ENCODE measurements at places on chromosomes 16 and 17.

- no peak for DNase-seq
These were observed at the start of gene LYZL6 for GRCh38 chr17:35943537-35943936. Gene LYZL6, minus strand, starts transcription at chr17:35943713. Its CDS starts 4,357 bp downstream, at chr17:35939356.

GRCh38 chr17:45740553-45741330 is 43.4 kb upstream of the CRHR1 start:
- peak; percentile 65 for DNase-seq

DNA sequence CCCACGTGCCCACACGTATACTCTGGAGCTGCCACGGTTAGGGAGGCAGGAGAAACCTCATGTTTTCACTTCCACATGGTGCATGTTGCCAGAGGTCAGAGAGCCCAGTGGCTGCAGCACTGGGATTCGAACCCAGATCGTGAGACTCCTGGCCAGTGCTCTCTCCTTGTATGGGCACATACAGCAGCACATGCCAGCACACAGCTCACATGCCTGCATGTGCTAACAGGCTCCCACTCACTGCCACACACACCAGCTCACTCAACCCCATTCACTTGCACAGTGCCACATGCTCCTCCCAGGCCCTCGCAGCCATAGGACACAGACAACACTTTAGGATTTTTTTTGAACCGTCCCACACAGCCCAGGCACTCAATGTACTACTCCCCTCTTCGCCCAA is 49.5 kb upstream of the MRPS23 start:
- no peak for DNase-seq

GRCh38 chr16:79415983-79416640 is 184.4 kb downstream of the MAF start:
- DNase-seq, result no peak

DNA sequence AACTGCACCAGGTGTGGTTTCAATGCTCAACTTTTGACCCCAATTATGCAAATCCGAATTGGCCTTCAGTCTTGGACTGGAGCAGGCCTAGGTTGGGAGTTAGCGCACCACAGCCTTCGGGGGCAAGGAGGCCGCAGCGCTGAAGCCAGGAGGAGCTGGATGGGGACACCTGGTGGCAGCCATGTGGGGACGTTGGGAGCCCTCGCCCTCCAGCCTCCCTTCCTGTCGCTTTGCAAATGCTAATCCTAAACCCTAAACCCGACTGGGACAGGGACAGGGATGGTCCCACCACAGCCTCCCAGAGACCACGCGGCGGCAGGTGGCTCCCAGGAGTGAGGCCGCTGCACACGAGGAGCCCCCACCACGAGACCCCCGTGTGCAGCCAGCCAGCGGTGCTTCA is 58.7 kb downstream of the KLHDC4 start:
- DNase-seq, result no peak

DNA sequence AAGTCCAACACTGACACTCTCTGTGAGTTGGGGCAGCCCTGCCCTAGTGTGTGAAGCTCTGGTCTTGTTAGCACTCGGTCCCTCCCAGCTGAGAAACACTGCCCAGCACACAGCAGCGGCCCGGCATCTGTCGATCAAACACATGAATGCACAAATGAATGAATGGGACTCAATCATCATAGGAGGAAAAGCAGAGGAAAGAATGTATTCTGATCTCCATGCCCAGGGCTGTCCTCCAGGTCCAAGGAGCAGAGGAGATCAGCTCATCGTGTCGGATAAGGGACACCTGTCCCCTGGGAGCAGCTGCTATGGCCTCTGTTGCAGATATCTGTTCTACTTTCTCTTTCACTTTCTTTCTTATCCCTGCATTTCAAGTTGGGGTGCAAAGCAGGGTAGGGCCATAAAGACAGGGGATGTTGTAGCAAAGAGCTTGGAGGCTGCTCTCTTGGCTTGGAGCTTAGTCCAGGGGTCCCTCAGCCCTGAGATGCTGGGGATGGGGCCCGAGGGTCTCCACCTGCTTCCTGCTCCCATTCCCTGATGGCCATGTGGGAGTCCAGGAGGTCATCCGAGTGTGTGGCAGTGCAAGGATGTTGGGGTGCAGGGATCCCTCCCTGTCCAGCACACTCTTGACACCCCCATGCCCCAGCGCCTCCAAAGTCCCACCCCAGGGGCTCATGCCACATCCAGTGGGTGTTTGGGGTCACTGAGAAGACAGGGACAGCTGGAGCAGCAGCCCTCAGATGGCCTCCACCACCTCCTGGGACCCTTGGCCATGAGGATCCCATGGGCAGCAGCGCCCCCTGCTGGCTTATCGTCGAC is 88.2 kb downstream of the IRF8 start:
- peak; percentile 24 for DNase-seq

GRCh38 chr16:558298-559020 is 1.7 kb upstream of the PRR35 start:
- DNase-seq, result no peak

DNA sequence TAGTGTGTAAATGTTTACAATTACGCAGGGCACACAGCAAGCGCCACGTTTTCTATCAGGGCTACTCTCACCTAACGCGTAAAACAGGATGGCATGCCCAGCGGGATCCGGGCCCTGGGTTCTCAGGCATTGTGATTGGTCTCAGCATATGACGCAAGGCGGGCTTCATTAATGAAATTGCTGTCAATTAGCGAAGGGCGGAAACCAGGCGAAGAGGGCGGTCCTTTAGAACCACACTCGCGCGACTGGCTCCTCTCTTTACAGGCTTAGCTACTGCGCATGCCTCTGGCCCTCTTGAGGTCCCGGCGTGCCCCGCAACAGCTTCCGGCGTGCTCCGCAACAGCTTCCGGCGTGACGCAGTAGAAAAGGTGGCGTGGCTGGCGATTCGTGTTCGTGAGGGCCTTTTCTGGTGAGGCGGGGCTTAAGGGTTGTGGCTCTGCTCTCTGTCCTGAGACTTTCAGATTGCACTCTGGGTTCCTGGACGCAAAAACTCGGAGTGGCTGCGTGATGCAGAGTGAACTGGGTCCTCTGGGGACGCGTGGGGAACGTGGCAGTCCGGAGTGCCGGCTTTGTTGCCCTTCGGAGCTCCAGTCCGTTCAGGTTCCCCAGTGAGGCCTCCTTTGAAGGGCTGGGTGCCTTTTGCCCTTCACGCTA is 9.2 kb downstream of the OR2C1 start:
- DNase-seq, result peak; percentile 93

GRCh38 chr17:28119046-28119445 is 76.6 kb downstream of the NLK start:
- no peak for DNase-seq

- DNase-seq, result no peak
These were observed 715 bp downstream of the ENDOV start for GRCh38 chr17:80415626-80416137.

GRCh38 chr17:49369760-49370159 is 7.7 kb upstream of the ZNF652 start:
- DNase-seq, result no peak

GRCh38 chr16:85438981-85439685 is 174.0 kb upstream of the GSE1 start:
- no peak for DNase-seq

DNA sequence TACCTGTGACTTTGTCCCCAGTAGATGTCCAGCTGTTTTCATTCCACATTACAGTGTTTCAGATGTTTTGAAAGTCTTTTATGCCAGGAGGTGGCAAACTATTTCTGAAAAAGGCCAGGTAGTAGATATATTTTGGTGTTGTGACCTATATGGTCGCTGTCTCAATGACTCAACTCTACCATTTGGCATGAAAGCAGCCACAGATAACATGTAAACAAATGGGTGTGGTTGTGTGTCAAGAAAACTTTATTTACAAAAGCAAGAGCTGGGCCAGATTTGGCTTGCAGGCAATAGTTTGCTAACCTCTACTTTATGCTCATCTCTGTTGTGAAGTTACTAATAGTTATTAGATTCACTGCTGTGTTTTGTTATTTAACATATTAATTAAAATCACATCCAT is 728.7 kb upstream of the EEF2KMT start:
- no peak for DNase-seq

DNA sequence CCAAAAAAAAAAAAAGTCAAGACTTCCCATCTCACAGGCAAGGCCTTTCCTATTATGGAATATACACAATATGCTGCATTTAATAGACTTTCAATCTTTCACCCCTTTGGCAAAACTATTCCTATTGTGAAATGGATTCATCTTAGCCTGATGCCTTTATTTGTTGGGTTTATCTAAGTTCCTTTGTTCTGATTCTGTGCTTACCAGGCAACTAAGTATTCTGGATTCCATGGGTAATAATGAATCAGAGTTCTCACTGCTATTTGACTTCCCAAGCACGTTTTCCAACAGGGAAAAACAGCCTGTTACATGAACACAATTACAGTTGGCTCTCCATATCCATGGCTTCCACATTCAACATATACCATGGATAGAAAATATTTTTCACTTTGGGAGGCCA is 135.5 kb downstream of the MYO1D start:
- peak; percentile 41 for DNase-seq

- DNase-seq, result no peak
These were observed 43.5 kb downstream of the ZDHHC7 start for GRCh38 chr16:84967828-84968227.

- DNase-seq, result no peak
These were observed 4.1 kb downstream of the CCL4L2 start for GRCh38 chr17:36214918-36215317.

DNA sequence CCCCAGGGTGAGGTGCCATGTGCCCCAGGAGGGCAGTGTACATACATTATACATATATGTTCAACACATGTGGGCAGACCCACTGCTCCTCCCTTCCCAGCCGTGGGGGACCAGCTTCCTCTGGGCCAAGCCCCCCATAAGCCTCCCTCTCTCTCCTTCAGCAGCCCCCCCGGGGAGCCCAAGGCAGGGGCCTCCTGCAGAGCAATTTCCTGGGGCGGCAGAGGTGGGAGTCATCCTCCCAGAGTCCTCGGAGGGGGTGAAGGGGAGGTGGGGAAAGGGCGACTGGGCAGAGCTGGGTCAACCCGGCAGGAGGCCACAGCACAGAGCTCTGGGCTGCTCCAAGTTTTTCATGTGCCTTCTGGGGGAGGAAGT is 235.1 kb downstream of the ZNF423 start:
- no peak for DNase-seq

DNA sequence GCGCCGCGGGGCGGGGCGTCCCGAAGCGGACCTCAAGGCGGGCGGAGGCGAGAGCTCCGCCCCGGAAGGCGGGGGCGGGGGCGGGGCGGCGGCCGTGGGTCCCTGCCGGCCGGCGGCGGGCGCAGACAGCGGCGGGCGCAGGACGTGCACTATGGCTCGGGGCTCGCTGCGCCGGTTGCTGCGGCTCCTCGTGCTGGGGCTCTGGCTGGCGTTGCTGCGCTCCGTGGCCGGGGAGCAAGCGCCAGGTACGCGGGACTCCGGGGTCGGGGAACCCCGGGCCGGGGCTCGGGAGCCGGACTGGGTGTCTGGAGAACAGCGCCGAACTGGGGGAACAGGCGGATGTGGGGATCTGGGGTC is at the start of gene TNFRSF12A:
TSS of gene TNFRSF12A (plus strand) at position 122 of the 357 bp plus-strand sequence. CDS start at position 152, 30 bp downstream.
- peak; percentile 83 for DNase-seq

DNA sequence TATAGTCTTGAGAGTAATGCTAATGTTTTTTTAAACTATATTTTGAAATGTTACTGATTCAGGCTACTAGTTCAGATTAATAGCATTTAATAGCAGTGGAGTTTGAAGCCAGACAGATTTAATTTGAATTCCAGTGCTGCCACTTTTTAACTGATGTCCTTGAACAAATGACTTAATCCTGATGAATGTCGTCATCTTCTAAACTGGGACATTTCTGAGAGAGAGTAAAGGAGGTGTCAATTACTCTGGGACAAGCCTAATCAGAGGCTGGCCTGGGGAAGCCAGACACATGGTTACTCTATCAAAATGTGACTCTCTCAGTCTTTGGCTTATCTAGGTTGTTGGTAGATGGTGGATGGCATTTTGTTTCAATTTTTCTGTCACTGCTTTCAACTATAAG is 246.7 kb downstream of the HS3ST3A1 start:
- no peak for DNase-seq

DNA sequence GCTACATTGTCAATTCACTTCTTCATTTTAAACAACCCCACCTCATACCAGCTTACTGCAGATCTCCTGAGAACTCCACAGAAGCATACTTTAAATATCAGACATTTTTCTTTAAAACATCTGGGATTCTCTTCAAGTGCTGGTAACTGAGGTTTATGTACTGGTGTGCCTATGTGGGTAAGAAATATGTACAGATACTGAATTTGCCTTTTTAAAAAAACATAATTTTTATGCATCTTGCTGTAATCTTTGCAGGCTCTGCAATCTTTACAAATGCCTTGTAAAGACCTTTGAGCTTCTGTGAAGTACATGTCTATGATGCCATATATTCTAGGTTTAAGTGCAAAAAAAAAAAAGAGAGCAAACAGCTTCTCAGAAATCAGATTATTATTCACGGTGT is 127.6 kb upstream of the NOG start:
- no peak for DNase-seq

DNA sequence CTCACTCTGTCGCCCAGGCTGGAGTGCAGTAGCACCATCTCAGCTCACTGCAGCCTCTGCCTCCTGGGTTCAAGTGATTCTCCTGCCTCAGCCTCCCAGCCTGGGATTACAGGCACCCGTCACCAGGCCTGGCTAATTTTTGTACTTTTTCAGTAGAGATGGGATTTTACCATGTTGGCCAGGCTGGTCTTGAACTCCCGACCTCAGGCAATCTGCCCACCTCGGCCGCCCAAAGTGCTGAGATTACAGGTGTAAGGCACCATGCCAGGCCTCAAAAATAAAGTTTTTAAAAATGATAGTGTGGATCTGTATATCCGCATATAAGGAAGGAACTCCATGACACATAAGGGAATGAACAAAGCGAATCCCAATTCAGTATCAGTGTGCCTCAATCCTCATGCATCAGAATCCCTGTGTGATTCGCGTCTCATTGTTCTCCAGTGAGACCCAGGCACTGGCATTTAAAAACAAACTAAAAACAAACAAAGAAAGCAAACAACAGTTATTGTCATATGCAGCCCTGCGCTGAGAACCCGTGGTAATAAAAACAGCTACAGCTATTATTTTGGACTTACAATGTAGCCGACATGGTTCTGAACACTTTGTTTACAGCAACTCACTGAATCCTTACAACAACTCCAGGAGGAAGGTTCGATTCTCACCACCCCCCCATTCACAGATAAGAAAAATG is 54.1 kb upstream of the CREBBP start:
- DNase-seq, result no peak

GRCh38 chr16:5073279-5073629 is 1.6 kb downstream of the ALG1 start:
- peak; percentile 32 for DNase-seq

DNA sequence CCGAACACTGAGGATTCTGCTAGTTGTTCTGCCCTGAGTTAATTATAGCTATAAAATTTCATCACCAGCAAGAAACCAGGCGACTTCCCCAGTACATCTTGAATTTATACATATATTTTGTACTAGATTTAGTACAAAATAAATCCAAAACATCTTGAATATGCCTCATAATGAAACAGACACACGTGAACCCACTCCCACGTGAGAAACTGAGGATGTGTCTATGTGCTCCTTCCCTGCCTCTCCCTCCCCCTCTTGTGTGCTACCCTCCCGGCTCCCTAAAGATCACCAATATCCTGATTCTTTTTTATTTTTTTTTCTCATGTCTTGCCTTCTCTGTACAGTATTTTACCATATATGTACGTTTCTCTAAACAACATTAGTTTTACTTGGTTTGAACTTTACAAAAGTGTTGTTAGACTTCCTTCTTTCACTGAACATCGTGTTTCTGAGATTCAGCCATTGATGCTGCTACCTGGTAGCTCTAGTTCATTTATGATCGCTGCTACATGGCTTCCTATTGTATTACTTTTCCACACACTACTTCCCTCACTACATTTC is 1.1 kb upstream of the LCMT1 start:
- peak; percentile 8 for DNase-seq

GRCh38 chr16:85755929-85756768 is 5.3 kb upstream of the C16orf74 start:
- peak; percentile 45 for DNase-seq

Data from ELR (cell line).